Small intestine (tissue), 16 donors: ENCODE measurements at places on chromosomes 5 and 9. TPM values are rescaled to one million over a fixed set of nuclear protein-coding genes. Genes with fewer than 3 reads are reported as not detected.

The PLAC8L1 gene
- 0.38 TPM for polyA plus RNA-seq

- H3K4me3 ChIP-seq: no peak overlapping the region
- no peak overlapping the region for H3K27ac ChIP-seq
- DNase-seq: no peak
- no peaks in the 10 kb centered on the region for H3K4me1 ChIP-seq
Measured at GRCh38 chr5:133290669-133291240, 238.9 kb downstream of the HSPA4 start.

The REEP2 gene
- 14.2 TPM for polyA plus RNA-seq

The WDR38 gene
- not detected for polyA plus RNA-seq

The FOXD4L6 gene
- polyA plus RNA-seq: not detected

- no peaks in the 10 kb centered on the region for H3K27me3 ChIP-seq
- peaks cover 38% of the 10 kb centered on the region for H3K36me3 ChIP-seq
- no peaks in the 10 kb centered on the region for H3K4me1 ChIP-seq
- no peak overlapping the region for H3K4me3 ChIP-seq
Measured at GRCh38 chr9:120450916-120451315, 129.1 kb downstream of the CDK5RAP2 start.
